ENCODE measurements at places on chromosomes 1 and 21.
A peak's percentile ranks its signal among the peaks of the same experiment; 100 is the strongest.

DNA sequence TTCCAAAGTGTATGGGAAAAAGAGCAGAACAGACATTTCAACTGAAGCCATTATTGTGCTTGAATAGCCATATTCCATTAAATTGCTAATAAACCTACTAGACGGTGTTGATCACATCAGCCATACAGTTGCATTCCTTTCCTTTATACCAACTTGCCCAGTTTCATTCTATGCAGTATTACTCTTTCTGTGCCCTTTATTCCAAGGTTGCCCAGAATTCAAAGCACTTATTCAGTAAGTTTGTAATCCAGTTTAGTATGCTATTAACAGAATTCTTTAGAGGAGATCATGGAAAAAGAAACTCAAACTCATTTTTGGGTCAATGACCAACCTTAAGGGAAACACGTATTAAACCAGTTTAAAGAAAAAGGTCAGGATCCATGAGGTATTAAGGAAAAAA, 89.5 kb downstream of the DDAH1 start:
- no peak for DNase-seq

GRCh38 chr1:231390071-231390470, 32.0 kb downstream of the EGLN1 start:
- DNase-seq: no peak

GRCh38 chr1:164518692-164519332, 40.2 kb upstream of the PBX1 start:
- DNase-seq: no peak

DNA sequence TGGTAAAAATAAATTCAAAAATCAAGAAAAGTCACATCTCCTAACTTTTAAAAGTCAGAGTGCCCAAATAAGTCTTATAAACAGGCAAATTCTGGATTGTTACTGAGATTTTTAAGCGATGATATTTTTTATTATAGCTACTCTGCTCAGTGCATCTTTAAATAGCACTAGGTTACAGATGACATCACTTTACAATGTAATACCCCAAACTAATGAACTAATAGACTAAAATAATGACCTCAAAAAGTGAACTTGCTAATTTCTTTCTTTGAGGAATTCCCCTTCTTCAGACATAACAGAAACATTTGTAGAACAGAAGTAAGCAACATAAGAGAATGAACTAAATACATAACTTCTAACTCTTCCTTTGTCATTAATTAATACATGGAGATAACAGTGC, 33.0 kb upstream of the ACTA1 start:
- no peak for DNase-seq

GRCh38 chr1:67446893-67447292, 16.7 kb upstream of the SERBP1 start:
- DNase-seq: no peak

DNA sequence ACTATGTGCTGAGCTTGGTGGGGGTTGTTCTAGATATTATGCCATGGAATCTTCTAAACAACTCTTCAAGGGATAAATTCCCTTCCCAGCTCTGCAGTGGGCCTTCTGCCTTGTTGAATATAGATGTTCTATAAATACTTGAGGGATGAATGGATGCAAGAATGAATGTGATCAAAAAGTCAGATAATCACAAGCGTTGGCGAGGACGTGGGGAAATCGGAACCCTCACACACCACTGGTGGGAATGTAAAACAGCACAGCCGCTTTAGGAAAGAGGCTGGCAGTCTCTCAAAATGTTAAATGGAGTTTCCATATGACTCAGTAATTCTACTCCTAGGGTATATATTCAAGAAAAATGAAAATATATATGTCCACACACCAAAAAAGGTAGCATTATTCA, 19.0 kb downstream of the SDC3 start:
- no peak for DNase-seq

GRCh38 chr1:236064674-236065508, at the start of gene NID1:
TSS of gene NID1 (minus strand) at chr1:236065090. CDS start at chr1:236065079, 11 bp downstream.
- peak; percentile 50 for DNase-seq

GRCh38 chr1:66475940-66476339, 58.0 kb upstream of the SGIP1 start:
- DNase-seq: no peak

Measured in amniotic stem cell (primary cell).